ENCODE measurements at places on chromosomes 16 and 17. TPM values are rescaled to one million over a fixed set of nuclear protein-coding genes. Genes with fewer than 3 reads are reported as not detected.

GRCh38 chr17:57954397-57955182 is 622 bp downstream of the CUEDC1 start:
- H3K27ac ChIP-seq: no peak overlapping the region
- peak overlapping the region; percentile 83 for H3K4me3 ChIP-seq
- no peaks in the 10 kb centered on the region for H3K4me1 ChIP-seq
- H3K36me3 ChIP-seq: 0 out of 3 replicates have a peak, but pooled peaks cover 3% of the 10 kb centered on the region
- peaks cover 6% of the 10 kb centered on the region for H3K27me3 ChIP-seq

- peaks cover 8% of the 10 kb centered on the region for H3K36me3 ChIP-seq
- H3K4me3 ChIP-seq: no peak overlapping the region
- DNase-seq: no peak
- H3K4me1 ChIP-seq: no peaks in the 10 kb centered on the region
- no peaks in the 10 kb centered on the region for H3K27me3 ChIP-seq
- no peak overlapping the region for H3K27ac ChIP-seq
Observed at GRCh38 chr16:88070341-88070740, 119.1 kb downstream of the BANP start.

- no peak overlapping the region for H3K4me3 ChIP-seq
- no peak for DNase-seq
- no peak overlapping the region for H3K27ac ChIP-seq
- H3K27me3 ChIP-seq: no peaks in the 10 kb centered on the region
Observed at GRCh38 chr16:14562691-14563491, 67.2 kb downstream of the PARN start.

DNA sequence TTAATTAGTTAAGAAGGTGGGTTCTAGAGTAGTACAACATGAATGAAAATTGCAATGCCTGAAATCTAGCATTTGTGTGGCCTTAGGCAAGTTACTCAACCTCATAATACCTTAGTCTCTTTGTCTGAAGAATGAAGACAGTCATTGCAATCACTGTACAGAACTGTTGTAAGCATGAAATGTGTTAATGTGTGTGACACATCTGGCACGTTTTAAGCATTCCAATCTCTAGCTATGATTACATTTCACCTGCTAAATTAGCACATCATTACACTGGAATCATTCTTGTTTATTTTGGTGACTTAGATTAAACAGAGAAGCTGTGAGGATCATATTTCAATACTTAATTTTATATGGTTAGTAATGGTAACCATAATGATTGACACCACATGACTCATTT is 629.7 kb upstream of the KIF2B start:
- H3K36me3 ChIP-seq: peaks cover 1% of the 10 kb centered on the region
- H3K27ac ChIP-seq: no peak overlapping the region
- no peak overlapping the region for H3K4me3 ChIP-seq
- H3K27me3 ChIP-seq: no peaks in the 10 kb centered on the region
- no peaks in the 10 kb centered on the region for H3K4me1 ChIP-seq
- no peak for DNase-seq

DNA sequence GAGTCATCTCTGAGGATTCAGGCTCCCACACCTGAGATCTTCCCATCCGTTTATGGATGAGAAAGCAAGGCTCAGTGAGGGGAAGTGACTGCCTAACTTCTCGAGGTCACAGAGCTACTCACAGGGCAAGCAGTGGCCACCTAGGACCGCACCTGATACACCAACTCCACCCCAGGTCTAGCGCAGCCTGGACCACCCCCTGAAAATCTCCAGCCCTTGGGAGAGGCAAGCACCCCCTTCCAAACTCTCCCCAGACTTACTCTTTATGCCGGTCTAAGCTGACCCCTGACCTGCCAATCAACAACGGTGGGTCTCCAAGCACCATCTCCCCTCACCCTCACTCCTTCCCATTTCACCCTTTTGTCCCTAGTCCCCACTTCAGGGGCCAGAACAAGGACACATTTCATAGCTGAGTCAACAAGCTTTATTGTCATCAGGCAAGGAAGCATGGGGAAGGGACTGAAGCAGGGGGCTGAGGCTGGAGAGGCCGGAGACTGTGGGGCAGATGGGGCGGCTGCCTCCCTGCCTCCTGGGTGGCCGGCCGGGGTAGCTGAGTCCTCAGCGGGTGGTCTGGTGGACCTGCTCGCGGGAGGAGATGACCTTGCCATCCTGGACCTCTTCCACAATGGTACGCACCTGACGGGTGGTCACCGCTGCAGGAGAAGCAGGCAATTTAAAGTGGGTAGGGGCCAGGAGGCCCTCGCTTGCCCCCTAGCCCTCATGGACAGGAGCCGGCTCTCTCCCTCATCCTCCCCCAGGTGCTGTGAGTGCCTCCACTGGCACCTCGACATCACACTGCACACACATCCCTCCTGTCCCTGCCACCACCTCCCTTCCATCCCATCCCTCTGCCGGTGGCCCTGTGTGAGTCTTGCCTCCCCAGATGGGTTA is 5.1 kb downstream of the KRT17 start:
- no peaks in the 10 kb centered on the region for H3K36me3 ChIP-seq
- no peak overlapping the region for H3K27ac ChIP-seq
- H3K27me3 ChIP-seq: no peaks in the 10 kb centered on the region
- H3K4me3 ChIP-seq: peak overlapping the region; percentile 51
- no peaks in the 10 kb centered on the region for H3K4me1 ChIP-seq

The RECQL5 gene
- 40.1 TPM for total RNA-seq

The SEPTIN12 gene
- total RNA-seq: not detected

The DYNLRB2 gene
- not detected for total RNA-seq

Measured in H9 (cell line).